Uterus (tissue), 4 donors: ENCODE measurements at places on chromosomes 6 and 20. TPM values are rescaled to one million over a fixed set of nuclear protein-coding genes. Genes with fewer than 3 reads are reported as not detected.

SLC12A5 gene
- not detected for total RNA-seq

GRCh38 chr20:33038243-33038642 is 6.8 kb downstream of the BPIFB6 start:
- H3K27ac ChIP-seq, result no peak overlapping the region
- DNase-seq, result no peak
- H3K27me3 ChIP-seq, result no peaks in the 10 kb centered on the region
- H3K4me3 ChIP-seq, result no peak overlapping the region

DNA sequence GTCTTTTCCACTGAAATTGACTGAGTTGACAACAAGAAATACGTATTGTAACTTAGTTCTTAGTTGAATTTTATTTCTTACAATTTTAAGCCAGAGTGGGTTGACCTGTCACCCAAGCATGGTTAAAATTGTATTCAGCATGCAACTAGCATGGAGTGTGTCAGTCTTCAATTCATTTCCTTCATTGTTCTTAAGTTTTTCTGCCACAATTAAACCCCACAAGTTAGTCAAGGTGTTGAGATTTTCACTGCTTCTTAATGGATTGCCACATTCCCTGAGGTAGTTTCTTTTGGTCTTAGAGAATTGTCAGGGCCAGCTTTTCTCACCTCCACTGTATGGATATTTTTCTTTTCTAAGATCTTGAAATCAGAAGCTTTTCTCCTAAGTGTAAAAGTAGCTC is 2.1 kb downstream of the PTPN1 start:
- H3K4me1 ChIP-seq, result no peaks in the 10 kb centered on the region
- no peaks in the 10 kb centered on the region for H3K36me3 ChIP-seq
- H3K27me3 ChIP-seq, result no peaks in the 10 kb centered on the region
- peak overlapping the region; percentile 92 for H3K4me3 ChIP-seq
- no peak overlapping the region for H3K27ac ChIP-seq

GRCh38 chr6:51562198-51562597 is 525.2 kb downstream of the PKHD1 start:
- H3K4me1 ChIP-seq, result no peaks in the 10 kb centered on the region
- H3K27me3 ChIP-seq, result no peaks in the 10 kb centered on the region
- no peak overlapping the region for H3K4me3 ChIP-seq
- H3K36me3 ChIP-seq, result no peaks in the 10 kb centered on the region
- no peak overlapping the region for H3K27ac ChIP-seq

PAX1 gene
- total RNA-seq, result not detected

DNA sequence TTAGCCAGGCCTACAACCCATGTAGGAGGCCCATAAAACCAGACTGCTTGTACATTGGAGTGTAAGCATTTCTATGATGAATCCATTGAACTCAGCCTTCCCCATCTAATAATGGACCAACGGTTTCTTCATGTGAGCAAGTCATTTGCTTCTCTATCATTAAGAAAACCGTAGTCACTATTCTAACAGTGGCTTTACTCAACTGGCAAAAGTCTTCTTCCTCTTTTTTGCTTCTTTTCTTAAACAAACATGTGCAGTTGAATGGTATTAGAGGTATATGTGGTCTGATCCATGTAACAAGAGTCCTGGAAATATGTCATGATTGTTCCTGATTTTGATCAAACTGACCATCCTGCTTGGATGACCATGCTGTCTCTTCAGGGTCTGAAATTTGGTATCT is 132.4 kb upstream of the STXBP5 start:
- no peak overlapping the region for H3K27ac ChIP-seq
- DNase-seq, result no peak
- no peaks in the 10 kb centered on the region for H3K27me3 ChIP-seq
- H3K4me1 ChIP-seq, result no peaks in the 10 kb centered on the region

DNA sequence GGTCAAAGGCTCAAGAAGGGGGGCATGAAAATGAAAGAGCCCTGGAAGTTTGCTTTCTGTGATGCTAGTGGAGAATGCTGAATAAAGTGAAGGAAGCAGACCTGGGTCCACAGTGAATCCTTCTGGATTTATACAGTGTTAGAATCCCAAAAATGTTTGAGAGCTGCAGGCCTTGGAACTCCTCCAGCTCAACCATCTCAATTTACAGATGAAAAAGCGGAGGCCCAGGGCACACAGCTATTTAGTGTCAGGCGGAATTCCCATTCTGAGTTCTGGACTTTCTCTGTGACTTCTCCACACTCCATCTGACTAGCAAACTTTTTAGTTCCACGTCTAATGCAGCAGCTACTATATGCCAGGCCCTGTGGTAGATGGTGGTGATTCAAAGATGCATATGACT is 1.5 kb upstream of the PRSS35 start:
- no peak overlapping the region for H3K27ac ChIP-seq
- no peaks in the 10 kb centered on the region for H3K4me1 ChIP-seq
- H3K4me3 ChIP-seq, result no peak overlapping the region
- no peaks in the 10 kb centered on the region for H3K36me3 ChIP-seq
- no peaks in the 10 kb centered on the region for H3K27me3 ChIP-seq
- no peak for DNase-seq

TRIM40 gene
- total RNA-seq, result not detected

- no peak overlapping the region for H3K4me3 ChIP-seq
- H3K36me3 ChIP-seq, result no peaks in the 10 kb centered on the region
- no peak overlapping the region for H3K27ac ChIP-seq
- no peak for DNase-seq
- no peaks in the 10 kb centered on the region for H3K4me1 ChIP-seq
These were observed 284.9 kb upstream of the TBX18 start for GRCh38 chr6:85049282-85049681.

SLPI gene
- 57.4 TPM for total RNA-seq

DNA sequence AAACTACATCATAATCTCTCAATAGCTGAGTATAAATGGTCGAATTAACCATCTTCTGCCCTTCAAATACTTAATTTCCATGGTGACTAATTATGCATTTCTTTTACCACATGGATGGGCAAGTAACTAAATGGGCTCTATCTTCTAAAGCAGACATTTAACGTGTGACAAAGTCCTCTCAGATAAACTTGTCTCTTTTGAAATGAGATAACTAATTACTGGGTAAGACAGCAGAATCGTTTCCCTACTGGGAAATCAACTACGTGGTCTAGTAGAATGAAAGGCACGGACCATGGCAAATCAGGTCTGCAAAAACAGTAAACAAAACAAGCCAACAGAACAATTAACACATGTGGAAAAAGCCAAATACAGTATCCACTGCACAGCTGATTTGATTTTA is 137.7 kb downstream of the BACH2 start:
- DNase-seq, result no peak
- no peaks in the 10 kb centered on the region for H3K4me1 ChIP-seq

GRCh38 chr6:94124333-94124732 is 705.0 kb upstream of the EPHA7 start:
- no peaks in the 10 kb centered on the region for H3K27me3 ChIP-seq
- DNase-seq, result no peak
- no peak overlapping the region for H3K4me3 ChIP-seq
- no peaks in the 10 kb centered on the region for H3K36me3 ChIP-seq
- H3K27ac ChIP-seq, result no peak overlapping the region
- no peaks in the 10 kb centered on the region for H3K4me1 ChIP-seq

DNA sequence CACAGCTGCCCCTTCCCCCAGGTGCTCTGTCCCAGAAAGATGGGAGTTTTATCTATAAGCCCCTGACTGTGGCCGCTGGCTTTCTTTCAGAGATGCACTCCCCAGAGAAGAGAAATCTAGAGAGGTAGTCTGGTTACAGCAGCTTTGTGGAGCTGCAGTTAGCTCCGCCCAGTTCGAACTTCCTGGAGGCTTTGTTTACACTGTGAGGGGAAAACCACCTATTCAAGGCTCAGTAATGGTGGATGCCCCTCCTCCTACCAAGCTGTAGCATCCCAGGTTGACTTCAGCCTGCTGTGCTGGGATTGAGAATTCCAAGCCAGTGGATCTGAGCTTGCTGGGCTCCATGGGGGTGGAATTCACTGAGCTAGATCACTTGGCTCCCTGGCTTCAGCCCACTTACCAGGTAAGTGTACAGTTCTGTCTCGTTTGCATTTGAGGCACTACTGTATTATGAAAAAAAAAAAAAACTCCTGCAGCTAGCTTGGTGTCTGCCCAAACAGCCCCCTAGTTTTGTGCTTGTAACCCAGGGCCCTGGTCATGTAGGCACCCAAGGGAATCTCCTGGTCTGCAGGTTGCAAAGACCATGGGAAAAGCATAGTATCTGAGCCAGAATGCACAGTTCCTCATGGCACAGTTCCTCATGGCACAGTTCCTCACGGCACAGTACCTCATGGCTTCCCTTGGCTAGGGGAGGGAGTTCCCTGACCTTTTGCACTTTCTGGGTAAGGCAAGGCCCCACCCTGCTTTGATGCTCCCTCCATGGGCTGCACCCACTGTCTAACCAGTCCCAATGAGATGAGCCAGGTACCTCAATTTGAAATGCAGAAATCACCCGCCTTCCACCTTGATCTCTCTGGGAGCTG is 275.0 kb downstream of the CENPW start:
- no peaks in the 10 kb centered on the region for H3K4me1 ChIP-seq
- H3K27ac ChIP-seq, result no peak overlapping the region
- H3K4me3 ChIP-seq, result no peak overlapping the region
- H3K27me3 ChIP-seq, result no peaks in the 10 kb centered on the region
- DNase-seq, result no peak

DNA sequence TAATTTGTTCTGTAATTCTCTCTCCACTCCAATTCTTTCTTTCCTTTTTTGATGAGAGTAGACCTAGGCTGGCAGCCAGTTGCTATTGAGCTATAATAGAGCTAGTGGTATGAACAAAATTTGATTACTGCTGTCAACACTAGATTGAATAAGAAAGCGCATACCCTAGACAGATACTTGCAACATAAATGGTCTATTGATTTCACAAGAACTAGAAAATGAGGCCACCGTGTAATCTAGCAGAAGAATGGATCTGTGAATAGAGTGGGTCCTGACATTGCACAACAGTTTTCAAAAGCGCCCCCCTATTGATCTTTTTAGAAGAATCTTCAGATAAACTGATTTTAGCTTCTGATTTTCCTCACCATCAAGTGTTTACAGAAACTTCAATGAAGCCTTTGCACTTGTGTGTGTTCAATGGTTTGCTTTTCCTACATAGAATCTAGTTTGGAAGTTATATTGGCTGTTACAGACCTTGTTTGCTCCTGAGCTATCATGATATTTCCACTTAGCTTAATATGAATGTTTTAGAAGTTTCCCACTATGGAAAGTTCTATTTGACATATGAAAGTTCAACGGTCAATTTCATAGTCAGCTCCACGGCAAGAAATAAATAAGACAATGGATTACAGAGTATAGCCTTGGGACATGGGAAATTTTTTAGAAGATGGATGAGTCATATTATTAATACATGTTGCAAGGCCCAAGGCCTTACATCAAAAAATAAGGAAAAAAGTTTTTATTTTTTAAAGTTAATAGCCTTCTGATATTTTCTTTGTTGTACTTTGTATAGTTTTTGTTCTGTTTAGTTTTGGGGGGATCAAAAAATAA is 55.6 kb downstream of the UTRN start:
- DNase-seq, result no peak
- H3K27me3 ChIP-seq, result no peaks in the 10 kb centered on the region
- peaks cover 11% of the 10 kb centered on the region for H3K4me1 ChIP-seq

GRCh38 chr6:155143578-155144106 is 120.2 kb upstream of the CLDN20 start:
- peak overlapping the region; percentile 79 for H3K27ac ChIP-seq
- H3K36me3 ChIP-seq, result no peaks in the 10 kb centered on the region
- no peaks in the 10 kb centered on the region for H3K27me3 ChIP-seq
- H3K4me1 ChIP-seq, result no peaks in the 10 kb centered on the region

- H3K27me3 ChIP-seq, result no peaks in the 10 kb centered on the region
- H3K4me3 ChIP-seq, result peak overlapping the region; percentile 25
- peak overlapping the region; percentile 74 for H3K27ac ChIP-seq
- no peaks in the 10 kb centered on the region for H3K4me1 ChIP-seq
These were observed 12.2 kb upstream of the SERPINB1 start for GRCh38 chr6:2853769-2854395.

- H3K27ac ChIP-seq, result peak overlapping the region; percentile 98
- H3K4me1 ChIP-seq, result no peaks in the 10 kb centered on the region
- H3K36me3 ChIP-seq, result no peaks in the 10 kb centered on the region
- no peak for DNase-seq
- H3K4me3 ChIP-seq, result peak overlapping the region; percentile 42
These were observed 1.7 kb downstream of the RANBP9 start for GRCh38 chr6:13709689-13710551.

DNA sequence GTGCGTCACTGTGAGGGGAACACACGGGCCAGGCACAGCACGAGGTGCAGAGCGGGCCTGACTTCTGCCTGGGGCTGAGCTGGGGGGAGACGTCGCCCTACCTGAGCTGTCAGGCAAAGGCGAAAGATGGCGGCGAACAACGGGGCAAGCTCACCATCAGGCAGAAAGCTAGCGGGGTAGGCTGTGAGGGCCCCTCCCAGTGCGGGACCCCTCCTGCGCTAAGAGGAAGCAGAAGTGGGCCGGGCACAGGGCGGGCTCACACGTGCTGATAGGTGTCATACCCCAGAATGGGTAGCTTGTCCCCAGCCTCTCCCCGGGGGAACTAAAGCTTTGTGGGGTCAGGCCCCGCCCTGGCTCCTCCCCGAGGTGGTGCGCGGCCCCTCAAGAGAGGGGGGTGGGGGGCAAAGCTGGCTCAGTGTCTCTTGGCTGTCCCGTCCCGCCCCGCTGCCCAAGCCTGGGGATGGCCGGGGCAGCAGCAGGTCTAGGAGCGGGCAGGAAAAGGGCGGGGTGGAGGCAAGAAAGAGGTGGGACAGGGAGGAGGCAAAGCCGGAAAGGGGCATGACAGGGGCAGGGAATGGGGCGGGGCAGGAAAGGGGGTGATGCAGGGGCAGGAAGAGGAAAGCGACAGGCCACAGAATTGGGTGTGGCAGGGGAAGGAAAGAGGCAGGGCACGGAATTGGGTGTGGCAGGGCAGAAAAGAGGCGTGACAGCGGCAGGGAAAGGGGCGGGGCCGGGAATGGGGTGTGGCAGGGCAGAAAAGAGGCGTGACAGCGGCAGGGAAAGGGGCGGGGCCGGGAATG is 14.7 kb downstream of the UCKL1 start:
- peak; percentile 44 for DNase-seq
- no peaks in the 10 kb centered on the region for H3K27me3 ChIP-seq
- no peak overlapping the region for H3K4me3 ChIP-seq
- H3K27ac ChIP-seq, result no peak overlapping the region

GRCh38 chr20:63409834-63410435 is 48.8 kb upstream of the CHRNA4 start:
- H3K36me3 ChIP-seq, result no peaks in the 10 kb centered on the region
- H3K27ac ChIP-seq, result no peak overlapping the region
- no peaks in the 10 kb centered on the region for H3K4me1 ChIP-seq
- no peak overlapping the region for H3K4me3 ChIP-seq

DNA sequence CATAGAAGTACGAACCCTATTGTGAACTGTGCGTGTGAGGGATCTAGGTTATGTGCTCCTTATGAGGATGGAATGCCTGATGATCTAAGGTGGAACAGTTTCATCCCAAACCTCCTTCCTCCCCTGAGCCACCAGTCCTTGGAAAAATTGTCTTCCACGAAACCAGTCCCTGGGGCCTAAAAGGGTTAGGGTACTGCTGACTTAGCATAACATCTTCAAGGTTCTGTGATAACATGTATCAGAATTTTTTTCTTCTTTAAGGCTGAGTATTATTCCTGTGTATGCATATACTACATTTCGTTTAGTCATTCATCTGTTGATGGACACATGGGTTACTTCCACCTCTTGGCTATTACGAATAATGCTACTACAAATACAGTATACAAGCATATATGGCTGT is 80.2 kb downstream of the TSHZ2 start:
- no peaks in the 10 kb centered on the region for H3K36me3 ChIP-seq
- H3K27ac ChIP-seq, result no peak overlapping the region
- H3K4me3 ChIP-seq, result no peak overlapping the region
- DNase-seq, result no peak
- no peaks in the 10 kb centered on the region for H3K4me1 ChIP-seq
